ENCODE measurements at places on chromosomes 6 and 20. TPM values are rescaled to one million over a fixed set of nuclear protein-coding genes. Genes with fewer than 3 reads are reported as not detected.

DEFB126 gene
- total RNA-seq, result not detected

C6orf141 gene
- 6.2 TPM for total RNA-seq

TRIM10 gene
- not detected for total RNA-seq

PARD6B gene
- 22.6 TPM for total RNA-seq

FUT9 gene
- 7.6 TPM for total RNA-seq

ANKRD66 gene
- total RNA-seq, result not detected

SNX21 gene
- total RNA-seq, result 20.4 TPM

GLP1R gene
- not detected for total RNA-seq

MMS22L gene
- 2.3 TPM for total RNA-seq

EYS gene
- total RNA-seq, result 0.58 TPM

IMPG1 gene
- not detected for total RNA-seq

CDC5L gene
- 4.9 TPM for total RNA-seq

SIGLEC1 gene
- total RNA-seq, result 22.2 TPM

FAM217A gene
- total RNA-seq, result not detected

ULBP2 gene
- not detected for total RNA-seq

SLC22A1 gene
- total RNA-seq, result not detected

PRKN gene
- total RNA-seq, result 17.0 TPM

ZBP1 gene
- not detected for total RNA-seq

CRISP3 gene
- not detected for total RNA-seq

SLC52A3 gene
- total RNA-seq, result 0.89 TPM

PRR18 gene
- total RNA-seq, result not detected

BPHL gene
- 19.6 TPM for total RNA-seq

ADGRF5 gene
- 18.7 TPM for total RNA-seq

OVOL2 gene
- total RNA-seq, result 58.3 TPM

IP6K3 gene
- total RNA-seq, result 1.1 TPM

TEAD3 gene
- total RNA-seq, result 49.1 TPM

TUBB1 gene
- not detected for total RNA-seq

SCUBE3 gene
- 2.3 TPM for total RNA-seq

C4A gene
- total RNA-seq, result 10.8 TPM

C20orf96 gene
- 3.6 TPM for total RNA-seq

SRSF6 gene
- total RNA-seq, result 71.0 TPM

UNC5CL gene
- 58.3 TPM for total RNA-seq

All from stomach (tissue), 19 donors.